Psoas muscle (tissue), 8 donors: ENCODE measurements at places on chromosomes 5 and 9. TPM values are rescaled to one million over a fixed set of nuclear protein-coding genes. Genes with fewer than 3 reads are reported as not detected.

- DNase-seq, result no peak
Measured at GRCh38 chr5:94832685-94833084, 214.2 kb downstream of the SLF1 start.

GRCh38 chr5:176397736-176398420 is 9.3 kb downstream of the HIGD2A start:
- no peak for DNase-seq

DNA sequence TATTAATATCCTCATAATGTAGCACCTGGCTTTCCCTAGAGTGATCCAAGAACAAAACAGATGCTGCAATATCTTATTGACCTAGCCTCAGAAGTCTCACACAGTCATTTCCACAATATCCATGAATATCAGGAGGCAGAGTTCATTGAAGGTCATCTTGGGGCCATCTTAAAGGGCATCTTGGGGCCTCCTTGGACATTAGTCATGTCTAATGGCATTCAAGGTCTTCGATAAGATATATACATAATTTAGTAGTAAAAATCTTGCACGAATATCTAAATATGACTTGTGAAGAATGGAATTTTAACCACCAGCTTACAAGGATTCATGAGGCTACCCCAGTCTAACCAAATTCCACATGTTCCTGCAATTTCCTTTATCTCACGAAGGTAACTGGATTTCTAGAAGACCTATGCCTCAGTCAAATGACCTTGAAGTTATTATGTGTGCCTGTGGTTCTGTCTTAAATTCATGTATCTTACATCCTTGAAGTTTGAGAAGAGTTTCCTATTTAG is 163.6 kb upstream of the SPEF2 start:
- DNase-seq, result no peak

DNA sequence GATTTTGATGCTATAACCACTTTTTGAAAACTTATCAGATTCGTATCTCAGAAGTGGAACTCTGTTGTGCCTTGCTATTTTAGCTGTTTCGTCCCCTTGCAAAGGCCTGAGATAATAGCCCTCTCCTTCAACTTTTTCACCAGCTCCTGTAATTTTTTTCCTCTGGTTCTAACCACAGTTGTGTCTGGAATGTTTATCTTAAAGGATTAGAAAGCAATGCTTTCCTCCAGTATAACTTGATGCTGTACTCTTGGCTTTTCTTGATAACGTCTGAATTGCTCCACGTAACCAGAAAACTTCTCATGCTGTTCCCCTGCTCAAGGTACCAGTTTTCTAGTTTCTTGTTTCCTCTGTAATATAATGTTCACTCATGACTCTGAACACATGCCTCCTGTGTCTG is 209.4 kb downstream of the DTWD2 start:
- DNase-seq, result no peak

GRCh38 chr9:91736898-91737601 is 213.0 kb downstream of the ROR2 start:
- no peak for DNase-seq

DNA sequence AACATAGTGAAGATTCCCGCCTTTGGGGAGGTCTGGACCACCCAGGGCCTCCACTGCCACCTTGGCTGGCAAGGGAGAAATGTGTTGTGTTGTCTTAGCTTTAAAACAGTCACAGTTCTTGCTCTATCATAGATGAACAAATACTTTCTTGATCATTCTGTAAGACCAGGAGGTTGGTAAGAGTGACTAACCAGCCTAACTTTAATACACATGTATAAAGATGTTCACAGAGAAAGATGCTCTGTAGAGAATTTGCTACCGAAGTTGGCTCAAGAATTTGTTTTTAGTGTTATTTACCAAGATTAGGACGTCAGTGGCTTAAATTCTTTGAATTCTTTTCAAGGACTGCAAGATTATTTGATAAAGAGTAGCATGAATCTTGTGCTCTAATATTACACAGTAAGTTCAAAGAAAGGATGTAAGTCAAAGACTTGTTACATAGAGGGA is 28.4 kb downstream of the GLRX start:
- no peak for DNase-seq

- no peak for DNase-seq
Measured at GRCh38 chr9:24011881-24012280, 185.8 kb upstream of the ELAVL2 start.

GRCh38 chr5:80837679-80838078 is 122.5 kb upstream of the RASGRF2 start:
- DNase-seq, result no peak

DNA sequence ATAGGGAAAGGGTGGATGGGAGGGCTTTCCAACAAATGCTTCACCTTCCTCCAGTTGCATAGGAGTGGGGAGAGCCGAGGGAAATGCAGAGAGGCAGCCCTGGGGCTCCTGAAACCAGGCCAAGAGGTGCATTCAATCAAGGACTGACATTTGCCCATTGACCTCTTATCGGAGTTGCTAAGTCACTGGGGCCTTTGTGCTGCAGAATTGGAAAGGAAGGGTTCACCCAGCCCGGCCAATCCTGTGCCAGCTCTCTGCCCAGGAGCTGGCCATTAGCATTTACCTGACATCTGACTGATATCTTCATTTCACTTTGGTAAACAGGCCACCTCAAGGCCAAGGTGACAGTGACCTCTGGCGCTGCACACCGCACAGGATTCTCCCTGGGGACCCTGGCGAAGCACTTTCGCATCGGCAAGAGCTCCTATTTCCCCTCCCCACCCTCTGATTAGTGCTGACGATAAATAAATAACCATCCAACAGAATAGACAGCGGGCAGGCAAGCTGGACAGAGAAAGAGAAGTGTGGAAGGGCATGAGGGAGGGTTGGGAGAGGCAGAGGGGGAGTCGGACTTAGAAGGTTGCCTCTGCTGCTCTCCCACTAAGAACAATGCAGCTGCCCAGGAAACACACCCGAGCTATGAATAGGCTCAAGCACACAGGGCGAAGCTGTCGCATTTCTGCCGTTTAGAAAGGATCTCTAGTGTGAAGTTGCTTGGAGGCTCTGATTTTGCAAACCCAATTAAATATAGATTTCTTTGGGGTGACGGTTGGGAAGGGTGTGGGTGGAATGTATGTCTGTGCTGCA is 57.0 kb upstream of the BOD1 start:
- no peak for DNase-seq

DNA sequence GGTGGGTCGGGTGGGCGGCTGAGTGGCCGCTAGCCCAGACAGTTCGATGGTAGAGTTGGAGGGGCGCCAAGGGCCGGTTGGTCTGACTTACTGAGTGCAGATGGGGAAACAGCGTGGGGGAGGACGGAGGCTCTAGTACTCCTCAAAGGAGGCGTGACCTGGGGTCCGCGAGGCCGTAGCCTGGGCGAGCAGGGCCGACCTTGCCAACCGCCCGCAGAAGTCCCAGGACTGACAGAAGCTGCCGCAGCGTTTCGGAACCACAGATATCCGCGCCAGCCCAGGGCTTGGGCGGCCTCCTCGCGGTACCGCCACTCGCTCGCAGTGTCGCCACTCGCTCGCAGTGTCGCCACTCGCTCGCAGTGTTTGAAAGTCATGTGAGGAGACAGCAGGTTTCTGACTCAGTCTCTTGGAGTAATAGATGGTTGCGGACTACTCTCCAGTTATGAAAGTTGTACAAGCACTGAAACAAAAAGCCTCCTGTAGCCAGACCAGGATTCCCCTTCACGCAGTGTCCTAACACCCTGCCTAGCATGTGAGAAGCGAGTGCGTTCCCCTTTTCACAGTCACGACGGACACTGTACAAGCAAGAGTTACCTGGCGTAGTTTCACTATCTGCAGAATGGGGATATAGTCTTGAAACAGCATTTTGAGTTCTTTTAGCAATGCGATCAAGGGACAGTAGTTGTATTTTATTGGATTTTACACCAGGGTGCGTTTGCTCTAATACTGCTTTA is 674 bp downstream of the TMEM38B start:
- DNase-seq, result peak; percentile 80

- DNase-seq, result peak; percentile 89
Measured at GRCh38 chr5:172479034-172479783, 24.9 kb upstream of the SH3PXD2B start.

DNA sequence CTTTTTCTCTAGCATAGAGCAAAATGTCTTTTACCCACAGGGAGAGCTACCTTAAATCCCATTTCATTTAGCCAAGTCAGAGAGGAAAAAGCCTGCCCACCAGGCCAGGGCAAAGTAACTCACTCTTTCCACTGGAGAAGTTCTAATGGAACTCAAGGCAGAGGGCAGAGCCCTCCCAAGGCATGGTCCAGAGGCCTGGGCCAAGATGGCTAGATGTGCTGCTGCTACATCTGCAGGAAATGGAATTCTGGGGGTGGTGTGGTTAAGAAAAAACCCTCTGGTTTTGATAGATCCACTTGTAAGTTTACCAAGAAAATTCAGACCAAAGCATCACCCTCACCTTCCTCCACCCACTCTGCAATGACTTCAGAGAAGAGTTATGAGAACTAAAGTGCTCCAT is 37.3 kb downstream of the CSF2 start:
- no peak for DNase-seq

DNA sequence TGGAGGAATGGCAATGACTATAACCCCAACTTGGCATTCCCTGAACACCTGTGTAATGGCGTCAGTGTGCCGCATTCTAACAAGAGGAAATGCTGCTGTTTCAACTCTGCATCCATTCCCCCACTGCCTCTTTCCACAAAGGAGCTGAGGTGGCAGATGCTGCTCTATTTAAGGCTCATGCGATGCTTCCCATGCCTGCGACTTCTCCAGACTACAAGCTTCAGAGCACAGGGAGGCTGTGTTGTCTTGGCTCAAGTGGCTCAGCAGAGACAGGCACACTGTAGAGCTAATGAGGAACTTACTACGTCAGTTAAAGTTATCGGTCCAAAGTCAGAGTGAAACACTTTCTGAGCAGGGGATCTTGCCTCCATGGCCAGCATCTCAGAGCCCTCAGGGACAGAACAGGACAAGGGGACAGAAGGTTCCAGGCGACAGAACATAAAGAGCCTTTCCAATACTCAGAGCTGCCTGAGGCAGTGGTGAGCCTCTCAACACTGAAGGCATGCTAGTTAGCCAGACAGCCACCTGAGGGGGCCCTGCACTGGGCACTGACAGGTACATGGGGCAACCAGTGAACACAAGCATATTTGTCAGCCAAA is 21.8 kb downstream of the TNIP1 start:
- peak; percentile 36 for DNase-seq

DNA sequence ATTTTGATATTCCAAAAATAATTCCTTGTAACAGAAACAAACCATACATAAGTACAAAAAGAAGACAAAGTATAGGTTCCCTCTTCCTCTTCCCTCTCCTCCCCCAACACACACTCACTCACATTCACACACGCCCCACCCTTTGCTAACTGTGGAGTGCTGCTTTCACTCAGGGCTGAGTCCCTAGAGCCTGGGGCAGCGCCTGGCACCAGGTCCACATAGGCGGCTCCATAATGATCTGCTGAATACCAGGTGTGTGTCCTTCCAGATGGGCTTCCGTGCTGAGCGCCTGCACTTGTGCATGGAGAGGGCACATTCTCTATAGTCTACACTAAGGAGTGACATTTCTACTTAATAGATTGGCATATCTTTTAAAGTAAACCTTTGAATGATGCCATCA is 3.7 kb downstream of the SEMA4D start:
- DNase-seq, result no peak

DNA sequence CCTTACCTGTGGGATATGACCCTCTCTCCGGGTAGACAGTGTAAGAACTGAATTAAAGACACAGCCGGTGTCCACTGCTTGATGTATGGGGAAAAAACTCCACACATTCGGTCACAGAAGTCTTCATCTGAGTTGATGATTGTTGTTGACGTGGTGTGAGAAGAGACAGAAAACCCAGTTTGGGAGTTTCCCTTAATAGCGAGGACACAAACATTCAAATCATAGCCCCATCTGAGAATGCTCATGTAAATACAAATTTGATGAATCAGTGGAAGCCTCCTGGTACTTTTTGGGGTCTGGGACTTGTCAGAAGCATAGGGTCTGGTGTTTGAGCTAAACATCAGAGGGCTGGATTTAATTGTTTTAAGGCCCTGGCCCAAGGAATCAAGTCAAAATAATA is 11.0 kb downstream of the HAVCR1 start:
- DNase-seq, result no peak

DNA sequence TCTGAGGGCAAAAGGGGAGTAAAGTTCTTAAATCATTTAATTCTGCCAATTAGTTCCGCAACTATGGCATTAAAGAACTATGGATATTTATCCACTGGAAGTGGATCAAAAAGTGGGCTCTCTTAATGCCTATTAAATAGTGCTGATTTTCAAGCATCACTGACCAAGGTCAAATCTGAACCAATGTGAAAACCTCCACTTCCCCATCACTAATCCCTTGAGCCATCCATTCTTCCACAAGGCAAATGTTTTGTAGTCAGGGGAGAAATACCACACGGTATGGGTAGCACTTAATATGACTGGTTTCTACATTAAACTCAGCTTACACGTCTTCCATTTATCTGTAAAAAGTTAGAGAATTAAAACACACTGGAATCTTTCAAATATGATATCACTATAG is 57.6 kb downstream of the MLLT3 start:
- DNase-seq, result no peak

- DNase-seq, result peak; percentile 46
Measured at GRCh38 chr5:180470966-180471582, 23.1 kb upstream of the CNOT6 start.

GRCh38 chr9:137296670-137297664 is 5.1 kb downstream of the NRARP start:
- no peak for DNase-seq

GRCh38 chr9:115261656-115262081 is 143.7 kb upstream of the TNC start:
- no peak for DNase-seq

GRCh38 chr5:76733049-76733417 is 17.1 kb downstream of the F2R start:
- no peak for DNase-seq

Gene C1QTNF3
- 0.31 TPM for polyA plus RNA-seq

Gene GFI1B
- polyA plus RNA-seq, result 0.14 TPM

Gene HAPLN1
- not detected for polyA plus RNA-seq

Gene INSL6
- not detected for polyA plus RNA-seq

Gene PCDHA11
- 0.01 TPM for polyA plus RNA-seq

Gene FAM81B
- polyA plus RNA-seq, result not detected

Gene TAL2
- polyA plus RNA-seq, result 0.61 TPM

Gene HACD4
- 0.16 TPM for polyA plus RNA-seq

Gene SURF4
- 120 TPM for polyA plus RNA-seq

Gene PCDHGA6
- 0.72 TPM for polyA plus RNA-seq

Gene EDIL3
- 0.14 TPM for polyA plus RNA-seq

Gene PCDH12
- polyA plus RNA-seq, result 1.5 TPM

Gene ARSI
- not detected for polyA plus RNA-seq

Gene EIF4E1B
- 0.04 TPM for polyA plus RNA-seq

Gene ARAP3
- 2.4 TPM for polyA plus RNA-seq

Gene GPR107
- polyA plus RNA-seq, result 8.9 TPM

Gene ARHGEF37
- 13.0 TPM for polyA plus RNA-seq
